Stimulated activated CD4-positive, alpha-beta T cell treated with anti-CD3 and anti-CD28 coated beads, TNF-alpha, amount 100 ng/mL, for 48 hours (primary cell): ENCODE measurements at places on chromosomes 5 and 9.

DNA sequence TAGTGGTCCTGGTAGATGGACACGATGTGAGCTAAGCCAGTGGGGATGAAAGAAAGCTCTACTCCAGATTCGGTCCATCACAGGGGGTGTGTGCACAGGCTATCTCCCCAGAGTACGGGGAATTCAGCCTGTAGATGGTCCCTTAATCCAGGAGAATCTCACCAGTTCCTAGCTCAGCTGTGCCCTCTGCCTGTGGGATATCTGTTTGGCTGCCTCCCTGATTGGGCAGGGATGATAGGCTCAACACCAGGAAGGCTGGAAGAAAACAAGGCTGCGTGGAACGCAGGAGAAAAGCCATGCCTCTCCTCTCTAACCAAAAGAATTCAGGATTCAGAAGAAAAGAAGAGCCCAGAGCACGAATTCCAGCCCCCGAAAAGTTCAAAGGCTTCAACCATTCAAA is 40.9 kb downstream of the VLDLR start:
- no peak for DNase-seq

DNA sequence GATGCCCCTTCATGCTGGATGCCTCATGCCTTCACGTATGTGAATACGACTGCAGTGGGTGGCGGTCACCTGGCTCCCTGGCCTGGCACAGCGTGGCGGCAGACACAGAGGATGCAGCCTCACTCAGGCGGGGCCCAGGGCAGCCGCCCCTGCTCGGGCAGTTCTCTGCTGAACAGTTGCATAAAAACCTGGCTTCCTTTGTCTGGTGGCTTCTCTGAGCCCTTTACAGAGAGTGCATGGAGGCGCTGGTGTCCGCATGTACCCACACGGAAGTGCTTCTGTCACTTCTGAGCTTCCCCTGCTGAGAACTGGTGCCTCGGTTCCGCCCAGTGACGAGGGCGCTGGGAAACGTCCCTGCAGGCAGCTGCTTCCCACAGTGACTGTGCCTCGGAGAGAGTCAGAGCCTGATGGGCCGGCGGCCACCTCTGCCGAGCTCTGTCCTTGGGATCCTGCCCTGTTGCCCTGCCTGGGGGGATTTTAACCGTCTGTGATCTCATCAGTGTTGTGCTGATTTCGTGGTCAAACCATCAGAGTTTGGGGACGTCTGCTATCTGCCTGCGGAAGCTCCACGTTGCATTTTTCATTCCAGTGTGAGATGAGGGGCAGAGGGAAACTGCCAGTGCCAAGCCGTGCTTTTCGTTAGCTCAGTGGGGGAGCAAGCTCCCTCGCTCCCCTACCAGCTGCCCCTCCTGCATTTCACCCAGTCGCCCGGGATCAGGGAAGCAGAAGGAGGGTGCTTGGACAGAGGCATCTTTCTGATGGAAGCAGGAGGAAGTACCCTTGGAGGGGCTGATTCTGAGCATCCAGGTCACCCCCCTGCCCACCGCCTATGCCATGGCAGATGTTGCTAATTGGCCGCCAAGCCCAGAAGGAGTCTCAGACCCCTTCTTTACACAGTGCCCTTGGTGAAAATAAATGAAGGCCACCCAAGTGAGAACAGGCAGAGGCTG is 153.0 kb upstream of the COL5A1 start:
- DNase-seq = no peak

GRCh38 chr5:125433457-125433856 is 687.0 kb upstream of the ZNF608 start:
- no peak for DNase-seq

- no peak for DNase-seq
Observed at GRCh38 chr5:160054047-160054446, 45.1 kb downstream of the TTC1 start.

- no peak for DNase-seq
Observed at GRCh38 chr9:112169368-112169767, 5.7 kb downstream of the SUSD1 start.

DNA sequence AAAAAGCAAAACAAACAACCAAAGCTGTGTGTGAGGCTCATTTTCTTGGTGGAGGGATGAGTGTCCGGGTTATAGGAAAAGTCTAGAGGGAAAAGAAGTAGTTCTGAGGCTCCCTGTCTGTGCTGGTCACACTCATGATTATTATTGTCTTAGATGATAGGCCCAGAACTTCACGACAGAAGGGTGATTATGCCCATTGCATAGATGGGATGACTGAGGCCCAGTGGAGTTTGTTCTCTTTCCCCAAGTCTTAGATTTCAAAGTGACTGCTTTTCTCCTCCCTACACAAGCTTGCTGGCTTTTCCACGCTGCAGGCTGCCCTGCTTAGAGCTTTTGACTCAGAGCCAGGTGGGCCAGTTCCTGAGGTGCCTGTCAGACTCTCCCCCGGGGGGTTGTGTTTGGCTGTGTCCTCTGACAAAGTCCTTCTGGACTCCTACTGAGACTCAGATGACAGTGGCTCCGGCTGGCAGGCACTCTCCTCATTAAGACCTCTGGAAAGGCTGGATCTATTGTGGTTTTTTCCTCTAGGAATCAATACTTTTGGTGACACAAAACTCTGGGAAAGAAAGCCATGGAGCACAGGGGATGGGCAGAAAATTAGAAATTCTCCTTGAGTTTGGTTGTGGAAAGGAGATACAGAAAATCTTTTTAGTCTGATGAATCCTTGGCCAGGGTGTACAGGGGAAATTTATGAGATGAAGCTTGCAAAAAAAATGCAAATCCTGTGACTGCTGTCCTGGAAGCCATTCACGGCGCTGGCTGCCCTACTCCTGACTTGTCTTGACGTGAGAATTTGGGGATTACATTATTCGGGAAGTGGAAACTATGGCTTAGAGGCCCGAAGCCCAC is 120.9 kb downstream of the NSG2 start:
- DNase-seq = no peak

DNA sequence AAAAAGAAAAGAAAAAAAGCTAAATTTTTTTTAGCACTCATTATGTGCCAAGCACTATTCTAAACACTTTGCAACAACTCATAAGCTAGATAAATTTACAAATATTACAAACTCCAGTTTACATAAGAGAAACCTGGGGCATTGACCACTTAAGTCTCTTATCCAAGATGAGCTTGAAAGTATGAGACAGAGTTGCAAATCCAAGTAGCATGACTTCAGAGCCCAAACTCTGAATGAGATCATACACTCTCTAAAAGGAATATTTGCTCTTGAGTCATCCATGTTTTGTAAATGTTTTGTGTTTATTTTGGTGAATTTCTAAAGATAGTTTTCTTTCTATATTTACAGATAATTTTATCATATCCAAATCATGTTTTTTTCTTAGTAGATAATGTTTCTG is 4.0 kb upstream of the SHOC1 start:
- DNase-seq = no peak

DNA sequence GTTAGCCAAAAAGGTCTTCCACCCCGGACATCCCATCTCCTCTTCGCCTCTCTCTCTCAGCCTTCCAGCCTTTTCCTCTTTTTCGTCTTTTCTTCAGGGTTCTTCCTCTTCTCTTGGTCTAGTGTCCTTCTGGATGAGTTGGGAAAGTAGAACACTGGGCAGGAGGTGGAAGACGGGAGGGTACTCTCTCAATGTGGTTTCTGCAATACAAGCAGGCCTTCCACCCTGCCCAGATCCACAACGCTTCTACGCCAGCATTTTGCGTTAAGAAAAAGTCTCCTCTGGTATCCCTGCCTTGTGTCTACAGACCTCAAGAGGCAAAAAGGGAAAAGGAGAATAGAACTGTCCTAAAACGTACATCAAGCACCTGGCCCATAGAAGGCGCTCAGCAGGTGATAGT is 587.8 kb downstream of the BNC2 start:
- no peak for DNase-seq

- DNase-seq = no peak
Observed at GRCh38 chr5:78972654-78973428, 12.3 kb downstream of the ARSB start.
